ENCODE measurements at places on chromosomes 5 and 9.

- no peak for DNase-seq
Measured at GRCh38 chr9:127570533-127571111, 41.5 kb upstream of the STXBP1 start.

GRCh38 chr9:108466304-108466703 is 389.5 kb downstream of the ACTL7B start:
- no peak for DNase-seq

GRCh38 chr5:111528056-111528455 is 15.7 kb upstream of the STARD4 start:
- no peak for DNase-seq

- no peak for DNase-seq
Measured at GRCh38 chr9:75798505-75798904, 92.0 kb upstream of the PCSK5 start.
